ENCODE measurements at places on chromosomes 5 and 9.
A peak's percentile ranks its signal among the peaks of the same experiment; 100 is the strongest.

GRCh38 chr9:114099669-114100270, 678 bp upstream of the KIF12 start:
- no peak for DNase-seq

DNA sequence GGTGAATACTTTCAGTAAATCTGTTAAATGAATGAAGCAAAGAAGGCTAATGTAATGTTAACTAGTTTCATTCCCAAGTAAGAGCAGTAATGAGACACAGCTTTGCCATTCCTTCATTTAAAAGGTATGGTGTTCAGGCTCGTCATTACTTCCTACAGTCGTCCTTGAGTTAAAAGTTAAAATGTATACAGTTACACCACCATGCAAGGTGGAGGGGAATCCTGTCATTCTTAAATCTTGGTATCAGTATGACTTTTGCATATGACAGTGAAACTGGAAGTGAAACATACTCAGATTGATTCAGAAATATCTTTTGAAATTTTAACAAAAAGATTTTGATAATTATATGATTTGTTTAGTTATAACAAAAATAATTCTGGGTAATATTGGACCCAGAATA, 25.9 kb downstream of the MTRR start:
- DNase-seq = no peak

- no peak for DNase-seq
Observed at GRCh38 chr9:95077766-95078370, 239.6 kb downstream of the FANCC start.

DNA sequence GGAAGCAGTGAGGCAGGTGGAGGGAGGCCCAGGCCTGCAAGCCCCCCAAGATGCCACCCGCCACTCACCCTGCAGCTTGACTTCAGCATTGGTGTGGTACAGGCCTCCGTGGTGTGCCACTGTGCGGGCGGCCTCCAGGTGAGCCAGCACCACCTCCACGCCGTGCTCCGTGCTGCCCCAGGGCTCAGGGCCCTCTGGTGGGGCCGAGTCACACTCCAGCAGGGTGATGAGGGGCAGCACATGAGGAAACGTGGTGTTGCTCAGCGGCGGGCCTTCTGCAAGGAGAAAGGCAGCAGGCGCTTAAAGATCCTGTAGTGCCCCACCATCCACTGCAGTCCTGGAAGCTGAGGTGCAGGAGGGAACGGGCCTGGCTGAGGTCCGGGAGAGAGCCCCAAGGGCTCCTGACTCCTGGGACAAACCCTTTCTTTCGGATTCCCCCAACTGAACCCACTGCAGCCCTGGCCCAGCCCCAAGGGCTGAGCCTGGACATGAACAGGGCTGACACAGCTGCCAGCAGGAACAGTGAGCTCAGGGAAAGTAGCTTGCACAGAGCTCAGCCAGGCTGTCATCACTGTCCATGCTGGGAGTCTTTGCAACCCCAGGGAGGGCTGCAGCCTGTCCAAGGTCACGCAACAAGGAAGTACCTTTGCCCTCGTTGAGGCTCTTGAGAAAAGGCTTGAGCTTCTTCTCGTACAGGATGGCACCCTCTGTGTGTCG, 4.7 kb upstream of the TOR2A start:
- DNase-seq = no peak

- no peak for DNase-seq
Observed at GRCh38 chr9:101968392-101968791, 229.9 kb upstream of the GRIN3A start.

DNA sequence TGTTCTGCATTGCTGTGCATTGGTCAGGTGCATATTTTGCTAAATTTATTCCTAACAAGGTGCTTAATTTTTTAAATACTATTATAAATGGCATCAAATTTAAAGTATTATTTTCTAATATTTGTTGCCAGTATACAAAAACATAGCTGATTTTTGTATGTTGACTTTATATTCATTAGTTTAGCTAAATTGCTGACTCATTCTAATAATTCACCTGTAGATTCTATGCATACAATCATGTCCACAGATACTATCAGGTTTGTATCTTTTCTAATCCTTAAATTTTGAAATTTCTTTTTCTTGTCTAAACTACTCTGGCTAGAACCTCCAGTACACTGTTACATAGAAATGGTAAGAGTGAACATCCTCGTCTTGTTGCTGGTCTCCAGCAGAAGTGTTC, 657.6 kb downstream of the CCDC171 start:
- no peak for DNase-seq

DNA sequence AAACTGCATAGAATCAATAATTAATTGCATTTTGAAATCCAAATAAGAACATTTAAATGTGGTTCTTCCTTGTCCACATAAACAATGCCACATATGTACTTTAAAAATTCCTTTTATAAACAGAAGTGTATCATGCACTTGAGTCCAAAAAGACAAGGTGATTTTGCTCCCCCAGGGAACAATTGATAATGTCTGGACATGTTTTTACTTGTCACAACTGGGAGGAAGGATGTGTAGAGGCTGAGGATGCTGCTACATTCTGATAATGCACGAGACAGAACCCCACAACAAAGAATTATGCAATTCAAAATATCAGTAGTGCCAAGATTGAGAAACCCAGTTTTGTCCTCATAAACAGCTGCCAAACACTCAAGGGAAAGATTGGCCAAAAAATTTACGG, 181.1 kb upstream of the ISL1 start:
- no peak for DNase-seq

GRCh38 chr5:124736805-124737188, 9.6 kb downstream of the ZNF608 start:
- no peak for DNase-seq

DNA sequence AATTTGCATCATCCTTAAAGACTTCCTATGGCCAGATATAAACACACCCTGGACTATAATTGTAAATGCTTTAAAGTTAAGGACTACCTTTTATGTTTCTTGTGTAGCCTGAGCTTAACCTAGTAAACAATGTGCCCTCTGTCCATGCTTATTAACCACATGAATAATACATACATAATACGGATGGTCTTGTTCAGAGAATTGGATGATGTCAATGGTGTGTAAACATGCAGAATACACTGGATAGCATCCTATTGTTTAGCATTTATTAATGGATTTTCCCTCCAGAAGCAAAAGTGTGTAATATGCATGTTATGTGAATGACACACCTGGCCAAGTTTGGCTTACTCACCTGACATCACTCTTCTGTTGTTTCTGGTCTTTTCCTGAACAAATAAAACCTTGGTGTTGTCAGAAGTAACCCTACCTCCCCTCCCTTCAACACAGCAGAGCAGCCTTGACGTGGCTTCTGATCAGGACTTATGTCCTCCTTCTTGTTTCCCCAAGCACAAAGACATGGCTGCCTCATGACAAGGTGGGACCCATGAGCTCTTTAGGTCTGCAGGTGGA, 517.9 kb downstream of the MTRR start:
- DNase-seq = no peak

DNA sequence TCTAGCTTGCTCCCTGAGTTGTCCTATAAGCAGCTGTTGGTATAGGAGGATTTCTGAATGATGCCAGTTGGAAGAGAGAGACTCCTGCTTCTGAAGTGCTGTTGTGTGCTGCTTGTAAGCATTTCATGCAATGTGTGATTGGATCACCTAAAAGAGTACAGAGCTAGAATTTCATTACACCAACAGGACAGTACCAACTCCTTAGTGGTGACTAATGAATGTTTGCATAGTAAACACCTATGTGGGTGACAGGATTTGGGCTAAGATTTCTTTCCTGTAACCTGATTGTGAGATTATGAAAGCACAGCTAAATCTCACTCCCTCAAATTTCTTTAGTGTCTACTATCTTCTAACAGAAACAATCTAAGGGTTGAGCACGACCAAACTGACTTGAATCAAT, 67.0 kb downstream of the GCNT1 start:
- DNase-seq = no peak

- no peak for DNase-seq
Observed at GRCh38 chr5:157574456-157575380, 857 bp downstream of the ADAM19 start.

GRCh38 chr5:105392710-105393149, 1830.1 kb upstream of the NUDT12 start:
- no peak for DNase-seq

- DNase-seq = peak; percentile 73
Observed at GRCh38 chr5:176676361-176676824, 29.1 kb downstream of the TSPAN17 start.

DNA sequence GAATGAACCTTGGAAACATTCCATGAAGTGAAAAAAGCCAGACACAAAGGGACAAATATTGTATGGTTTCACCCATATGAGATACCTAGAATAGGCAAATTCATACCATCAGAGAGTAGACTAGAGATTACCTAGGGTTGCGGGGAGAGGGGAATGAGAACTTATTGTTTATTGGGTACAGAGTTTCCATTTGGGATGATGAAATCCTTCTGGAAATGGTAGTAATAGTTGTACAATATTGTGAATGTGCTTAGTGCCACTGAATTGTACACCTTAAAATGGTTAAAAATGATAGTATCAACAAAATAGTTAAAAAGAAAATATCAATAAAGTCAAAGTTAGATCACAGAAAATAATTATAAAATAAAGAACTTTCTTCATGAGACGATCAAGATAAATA, 25.5 kb downstream of the CATSPER3 start:
- no peak for DNase-seq

GRCh38 chr9:27472195-27472594, 51.9 kb upstream of the IFNK start:
- no peak for DNase-seq

DNA sequence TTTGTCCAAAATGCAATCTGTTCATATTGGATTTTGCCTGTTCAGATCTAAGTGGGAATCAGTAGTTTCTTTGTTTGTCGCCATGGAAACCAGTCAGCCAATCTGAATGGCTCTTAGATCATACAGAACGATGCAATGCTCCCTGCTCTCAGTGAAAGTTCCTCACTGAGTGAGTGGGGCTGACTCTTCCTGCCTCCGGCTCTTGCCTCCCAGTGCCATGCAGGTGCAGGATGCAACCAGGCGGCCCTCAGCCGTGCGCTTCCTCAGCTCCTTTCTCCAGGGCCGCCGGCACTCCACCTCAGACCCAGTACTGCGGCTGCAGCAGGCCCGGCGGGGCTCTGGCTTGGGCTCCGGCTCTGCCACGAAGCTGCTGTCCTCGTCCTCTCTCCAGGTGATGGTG, at the start of gene PTPDC1:
Gene PTPDC1, plus strand, starts transcription at position 151 of the 400 bp plus-strand sequence. Its CDS starts 67 bp downstream, at position 218.
- no peak for DNase-seq

- no peak for DNase-seq
Observed at GRCh38 chr9:129021091-129021490, 7.0 kb downstream of the SH3GLB2 start.

GRCh38 chr5:160432196-160432595, 10.5 kb downstream of the PTTG1 start:
- no peak for DNase-seq

- no peak for DNase-seq
Observed at GRCh38 chr5:37015795-37016666, 139.5 kb downstream of the NIPBL start.

- DNase-seq = peak; percentile 4
Observed at GRCh38 chr9:31119890-31120454, 1264.5 kb upstream of the ACO1 start.

- no peak for DNase-seq
Observed at GRCh38 chr5:146042628-146043279, 62.6 kb downstream of the PLAC8L1 start.

- no peak for DNase-seq
Observed at GRCh38 chr5:74240783-74241750, 399.5 kb downstream of the ENC1 start.

- no peak for DNase-seq
Observed at GRCh38 chr5:174827558-174827957, 103.2 kb downstream of the MSX2 start.

GRCh38 chr9:107404736-107405135, 84.8 kb downstream of the KLF4 start:
- DNase-seq = no peak

DNA sequence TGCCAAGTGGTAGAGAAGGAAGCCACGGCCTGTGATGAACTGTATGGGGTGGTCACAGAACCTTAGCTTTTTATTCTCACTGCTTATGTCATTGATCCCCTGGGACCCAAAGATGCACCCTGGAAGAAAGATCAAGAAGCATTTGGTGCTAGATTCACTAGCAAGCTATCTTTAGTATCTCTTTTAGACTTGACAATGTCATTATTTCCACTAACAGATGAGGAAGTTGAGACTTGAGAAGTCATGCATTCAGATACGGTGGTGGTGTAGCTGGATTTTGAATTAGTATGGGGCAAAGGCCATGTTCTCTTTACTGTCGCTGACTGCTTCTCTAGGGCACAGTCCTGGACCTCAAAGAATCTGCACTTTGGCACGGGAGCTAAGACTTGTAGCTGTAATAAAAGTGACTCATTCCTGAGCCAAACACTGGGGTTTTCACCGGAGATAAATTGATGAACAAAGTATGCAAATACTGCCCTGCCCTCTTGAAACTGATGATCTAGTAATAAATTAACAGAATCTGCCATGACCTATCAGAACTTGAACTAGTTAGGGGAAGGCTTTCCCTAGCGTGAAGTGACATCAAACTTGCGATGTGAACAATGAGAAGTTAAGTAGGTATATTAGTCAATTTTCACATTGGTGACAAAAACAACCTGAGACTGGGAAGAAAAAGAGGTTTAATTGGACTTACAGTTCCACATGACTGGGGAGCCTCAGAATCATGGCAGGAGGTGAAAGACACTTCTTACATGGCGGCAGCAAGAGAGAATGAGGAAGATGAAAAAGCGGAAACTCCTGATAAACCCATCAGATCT, 5.4 kb downstream of the GDA start:
- DNase-seq = no peak

GRCh38 chr5:56144211-56144610, 88.9 kb downstream of the ANKRD55 start:
- no peak for DNase-seq

DNA sequence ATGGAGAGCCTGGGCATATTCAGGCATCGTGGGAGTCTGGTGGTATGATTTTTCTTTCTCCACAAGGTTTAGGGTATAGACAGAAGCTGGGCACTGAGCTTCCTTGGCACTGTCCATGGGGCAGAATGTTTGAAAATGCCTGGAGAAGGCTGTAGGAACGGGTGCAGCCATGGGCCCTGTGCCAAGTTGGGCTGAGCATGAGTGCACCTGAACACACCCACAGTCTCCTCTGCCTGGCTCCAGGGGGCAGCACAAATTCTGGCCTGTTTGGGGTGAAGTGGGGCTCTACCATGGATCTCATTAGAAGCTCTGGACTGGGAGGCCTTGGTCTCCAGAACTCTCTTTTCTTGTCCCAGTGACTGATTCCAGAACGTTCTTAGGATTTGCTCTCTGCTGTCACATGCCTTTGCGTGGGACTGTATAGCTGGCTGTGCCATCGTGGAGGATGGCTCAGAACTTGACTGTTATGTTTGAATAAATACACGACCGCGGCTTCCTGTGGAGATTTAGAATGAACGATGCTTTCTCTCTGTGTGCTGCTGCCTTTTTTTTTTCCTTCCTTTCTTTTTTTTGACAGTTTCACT, 229.8 kb downstream of the FANCC start:
- no peak for DNase-seq

- DNase-seq = peak; percentile 2
Observed at GRCh38 chr9:123834889-123835562, 94.9 kb downstream of the DENND1A start.

- DNase-seq = no peak
Observed at GRCh38 chr9:134850611-134851010, 30.0 kb upstream of the FCN2 start.
